ENCODE measurements at places on chromosomes 2 and 18. TPM values are rescaled to one million over a fixed set of nuclear protein-coding genes. Genes with fewer than 3 reads are reported as not detected.

ZNF532 gene
- total RNA-seq: 25.1 TPM

FSIP2 gene
- not detected for total RNA-seq

SLC11A1 gene
- 0.78 TPM for total RNA-seq

SERPINB4 gene
- total RNA-seq: not detected

CHST10 gene
- total RNA-seq: 13.5 TPM

CD8A gene
- total RNA-seq: not detected

KDSR gene
- 14.6 TPM for total RNA-seq

PLEKHB2 gene
- 35.9 TPM for total RNA-seq

ZNF521 gene
- total RNA-seq: 4.0 TPM

LDLRAD4 gene
- total RNA-seq: 31.6 TPM

KIAA2012 gene
- not detected for total RNA-seq

UCN gene
- 7.2 TPM for total RNA-seq
